ENCODE measurements at places on chromosomes 11 and 22. TPM values are rescaled to one million over a fixed set of nuclear protein-coding genes. Genes with fewer than 3 reads are reported as not detected.

VSIG10L2 gene
- total RNA-seq = 0.27 TPM

CD3E gene
- not detected for total RNA-seq

CLMP gene
- 9.8 TPM for total RNA-seq

LRRC56 gene
- total RNA-seq = 2.8 TPM
